NK-92 treated with Interleukin-12 subunit alpha and Interleukin-12 subunit beta, amount 100 ng/mL, for 24 hours (cell line): ENCODE measurements at places on chromosomes 12 and 14.

DNA sequence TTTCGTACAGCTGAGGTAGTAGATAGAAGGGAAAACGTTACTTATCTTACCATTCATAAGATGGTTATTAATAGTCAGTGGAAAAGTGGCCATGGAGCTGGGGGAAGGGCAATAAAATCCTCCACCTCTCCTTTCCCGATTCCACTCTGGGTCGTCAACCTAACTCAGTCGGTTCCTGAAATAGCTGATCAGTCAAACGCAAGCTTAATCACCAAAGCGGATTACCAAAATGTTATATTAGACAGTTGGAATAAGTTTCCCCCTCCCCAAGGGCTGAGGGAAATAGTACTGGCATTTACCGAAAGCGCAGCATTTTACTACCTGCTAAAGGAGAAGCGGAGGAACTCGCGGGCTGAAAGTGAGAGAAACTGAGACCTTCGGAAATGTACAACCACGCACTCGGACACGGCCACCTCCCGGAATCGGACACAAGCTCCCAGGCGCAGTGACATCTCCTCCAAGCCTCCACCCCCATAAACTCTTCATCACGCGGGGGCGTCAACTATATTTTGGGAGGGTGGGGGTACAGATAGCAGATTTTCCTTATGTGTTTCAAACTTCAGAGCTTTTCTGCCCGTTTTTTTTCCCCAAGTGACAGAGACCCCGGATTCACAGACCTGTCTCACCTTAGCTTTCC is 1.2 kb downstream of the PPM1H start:
- no peak for DNase-seq

DNA sequence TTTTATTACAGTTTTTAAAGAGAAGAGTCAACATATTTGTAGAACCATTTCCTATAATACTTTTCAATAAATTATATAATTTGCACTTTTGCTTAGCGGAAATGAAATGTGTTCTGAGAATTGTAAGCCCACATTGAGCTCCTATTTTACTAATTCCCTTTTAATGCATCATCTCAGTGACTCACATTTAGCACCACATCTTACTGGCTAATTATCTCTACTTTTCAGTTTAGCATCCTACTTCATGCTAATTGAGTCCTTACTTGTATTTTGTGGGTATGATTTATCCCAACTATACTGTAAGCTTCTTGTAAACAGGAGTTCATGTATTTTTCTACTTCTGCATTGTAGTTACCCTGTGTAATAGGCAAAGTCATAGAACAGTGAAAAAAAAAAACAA is 67.5 kb downstream of the TMX1 start:
- DNase-seq: no peak

DNA sequence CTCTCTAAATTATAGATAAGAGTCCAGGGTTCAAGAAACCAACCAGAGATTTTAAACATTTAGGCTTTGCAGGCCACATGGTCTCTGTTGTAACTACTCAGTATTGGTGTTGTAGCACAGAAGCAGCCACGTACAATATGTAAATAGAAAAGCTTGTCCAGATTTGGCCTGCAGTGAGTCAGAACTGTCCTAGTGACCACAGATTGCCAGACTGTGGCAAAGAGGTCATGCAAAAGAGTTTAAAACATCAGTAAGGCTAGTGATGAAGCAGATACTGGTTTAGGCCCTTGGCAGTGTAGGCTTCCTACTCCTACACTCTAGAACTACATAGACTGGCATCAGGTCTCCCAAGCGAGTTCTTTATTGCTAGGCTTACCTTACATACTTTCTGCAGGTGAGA is 117.6 kb upstream of the GARIN6 start:
- no peak for DNase-seq

- no peak for DNase-seq
Measured at GRCh38 chr14:42806909-42807315, 1200.2 kb downstream of the LRFN5 start.

DNA sequence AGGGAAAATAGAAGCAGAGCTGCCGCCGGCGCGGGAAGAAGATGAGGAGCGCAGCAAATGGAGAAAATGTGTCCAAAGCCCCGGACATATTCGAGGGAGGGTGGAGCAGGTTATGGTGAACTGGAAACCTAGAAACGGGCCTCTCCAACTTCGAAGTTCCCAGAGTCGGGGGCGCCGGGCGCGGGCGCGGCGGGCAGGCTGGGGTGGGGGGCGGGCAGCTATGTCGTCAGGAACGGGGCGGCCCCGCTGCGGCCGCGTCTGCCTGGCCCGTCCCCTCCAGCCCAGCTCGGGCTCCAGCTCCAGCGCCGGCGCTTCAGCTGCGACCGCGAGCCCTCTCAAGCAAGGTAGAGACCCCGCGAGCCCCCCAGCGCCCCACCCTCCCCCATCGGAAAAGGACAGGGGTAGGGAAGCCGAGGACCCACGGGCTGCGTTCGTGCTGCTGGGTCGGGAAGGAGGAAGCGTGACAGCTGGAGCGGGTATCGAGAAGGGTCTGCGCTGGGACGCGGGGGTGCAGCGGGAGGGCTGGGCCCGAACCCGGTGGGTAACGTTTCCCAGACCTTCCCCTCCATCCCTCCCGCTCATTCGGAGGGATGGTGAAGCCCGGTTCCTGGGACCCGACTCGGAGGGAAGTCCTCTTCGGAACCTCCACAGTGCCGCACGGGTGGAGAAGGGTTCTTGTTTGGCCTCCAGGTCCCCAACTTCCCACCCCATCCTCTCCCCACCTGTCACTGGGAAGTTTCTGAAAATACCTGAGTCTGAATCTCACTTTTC is 1.0 kb downstream of the DGKA start:
- DNase-seq: no peak

GRCh38 chr12:108689314-108690190 is 41.8 kb downstream of the CORO1C start:
- DNase-seq: no peak

- no peak for DNase-seq
Measured at GRCh38 chr12:130880411-130880885, 8.6 kb downstream of the RAN start.
